CD4-positive, CD25-positive, alpha-beta regulatory T cell (primary cell): ENCODE measurements at places on chromosomes 6 and 20. TPM values are rescaled to one million over a fixed set of nuclear protein-coding genes. Genes with fewer than 3 reads are reported as not detected.

RPL7L1 gene
- polyA plus RNA-seq, result 60.9 TPM

- peaks cover 23% of the 10 kb centered on the region for H3K4me1 ChIP-seq
- H3K27ac ChIP-seq, result peak overlapping the region; percentile 41
- peak; percentile 48 for DNase-seq
- H3K36me3 ChIP-seq, result peaks cover 2% of the 10 kb centered on the region
- no peaks in the 10 kb centered on the region for H3K27me3 ChIP-seq
Measured at GRCh38 chr6:33633462-33634158, 12.5 kb downstream of the ITPR3 start.

- H3K36me3 ChIP-seq, result no peaks in the 10 kb centered on the region
- peaks cover 21% of the 10 kb centered on the region for H3K4me1 ChIP-seq
- no peaks in the 10 kb centered on the region for H3K27me3 ChIP-seq
Measured at GRCh38 chr6:44980841-44981240, 347.3 kb upstream of the RUNX2 start.

CST7 gene
- polyA plus RNA-seq, result 190 TPM

DNA sequence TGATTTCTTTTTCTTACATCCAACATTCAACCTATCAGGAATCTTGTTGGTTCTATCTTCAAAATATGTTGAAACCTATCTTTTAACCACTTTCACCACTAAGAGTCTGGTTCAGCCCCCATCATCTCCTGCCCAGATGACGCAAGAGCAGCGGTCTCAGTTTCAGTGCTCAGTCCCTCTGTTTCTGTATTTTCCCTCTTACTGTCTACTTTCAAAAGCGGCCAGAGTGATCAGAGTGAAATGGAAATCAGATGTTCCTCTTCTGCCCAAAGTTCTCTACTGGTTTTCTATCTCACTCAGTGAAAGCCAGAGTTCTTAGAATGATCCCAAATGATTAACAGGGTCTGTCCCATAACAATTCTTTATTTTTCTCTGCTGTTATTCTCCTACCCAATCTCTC, 147.9 kb upstream of the PDE7B start:
- H3K4me3 ChIP-seq, result no peak overlapping the region
- H3K4me1 ChIP-seq, result no peaks in the 10 kb centered on the region
- no peak overlapping the region for H3K27ac ChIP-seq

FAM217B gene
- polyA plus RNA-seq, result 23.3 TPM

AGER gene
- polyA plus RNA-seq, result 0.52 TPM

- peak overlapping the region; percentile 96 for H3K4me3 ChIP-seq
- H3K4me1 ChIP-seq, result peaks cover 19% of the 10 kb centered on the region
- H3K36me3 ChIP-seq, result no peaks in the 10 kb centered on the region
- peak; percentile 74 for DNase-seq
- H3K27me3 ChIP-seq, result no peaks in the 10 kb centered on the region
Measured at GRCh38 chr6:26554697-26555504, 16.7 kb downstream of the HMGN4 start.

- H3K4me3 ChIP-seq, result peak overlapping the region; percentile 68
- peak overlapping the region; percentile 29 for H3K27ac ChIP-seq
- H3K4me1 ChIP-seq, result peaks cover 22% of the 10 kb centered on the region
- H3K27me3 ChIP-seq, result no peaks in the 10 kb centered on the region
Measured at GRCh38 chr6:45677381-45678284, 299.9 kb upstream of the SUPT3H start.

DNA sequence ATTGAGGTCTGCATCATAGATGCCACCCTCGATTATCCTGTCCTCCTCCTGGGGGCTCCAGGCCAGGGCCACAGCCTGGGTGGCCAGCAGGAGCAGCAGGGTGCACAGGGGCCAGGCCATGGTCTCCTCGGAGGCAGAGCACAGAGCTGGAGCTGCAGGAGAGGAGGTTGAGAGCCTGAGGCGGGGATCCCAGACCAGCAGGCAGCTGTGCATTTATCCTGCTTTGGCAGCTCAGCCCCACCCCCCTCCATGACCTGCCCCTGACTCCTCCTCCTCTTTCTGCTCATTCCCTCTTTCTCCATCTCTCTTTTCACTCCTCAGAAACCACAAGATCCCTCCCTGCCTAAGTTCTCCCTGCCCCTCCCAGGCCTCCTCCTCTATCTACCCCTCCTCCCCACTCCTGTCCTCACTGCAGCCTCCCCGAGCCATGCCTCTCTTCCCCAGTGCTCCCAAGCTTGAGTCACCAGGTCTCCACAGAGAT, at the start of gene CST2:
Gene CST2, minus strand, starts transcription at position 189 of the 481 bp plus-strand sequence. Its CDS starts 69 bp downstream, at position 120.
- H3K27me3 ChIP-seq, result no peaks in the 10 kb centered on the region
- no peaks in the 10 kb centered on the region for H3K36me3 ChIP-seq
- DNase-seq, result no peak
- H3K4me1 ChIP-seq, result no peaks in the 10 kb centered on the region
- H3K4me3 ChIP-seq, result no peak within 1 kb of the TSS

- no peaks in the 10 kb centered on the region for H3K27me3 ChIP-seq
- no peak for DNase-seq
- no peak overlapping the region for H3K4me3 ChIP-seq
- H3K4me1 ChIP-seq, result no peaks in the 10 kb centered on the region
- no peaks in the 10 kb centered on the region for H3K36me3 ChIP-seq
Measured at GRCh38 chr6:100216760-100217159, 222.7 kb upstream of the MCHR2 start.

TBPL1 gene
- 55.1 TPM for polyA plus RNA-seq

ACOT8 gene
- 45.6 TPM for polyA plus RNA-seq

GRCh38 chr20:63878899-63879663, 14.0 kb downstream of the TPD52L2 start:
- no peaks in the 10 kb centered on the region for H3K27me3 ChIP-seq
- H3K4me3 ChIP-seq, result no peak overlapping the region
- H3K36me3 ChIP-seq, result peaks cover 51% of the 10 kb centered on the region
- no peak overlapping the region for H3K27ac ChIP-seq
- H3K4me1 ChIP-seq, result no peaks in the 10 kb centered on the region

DNA sequence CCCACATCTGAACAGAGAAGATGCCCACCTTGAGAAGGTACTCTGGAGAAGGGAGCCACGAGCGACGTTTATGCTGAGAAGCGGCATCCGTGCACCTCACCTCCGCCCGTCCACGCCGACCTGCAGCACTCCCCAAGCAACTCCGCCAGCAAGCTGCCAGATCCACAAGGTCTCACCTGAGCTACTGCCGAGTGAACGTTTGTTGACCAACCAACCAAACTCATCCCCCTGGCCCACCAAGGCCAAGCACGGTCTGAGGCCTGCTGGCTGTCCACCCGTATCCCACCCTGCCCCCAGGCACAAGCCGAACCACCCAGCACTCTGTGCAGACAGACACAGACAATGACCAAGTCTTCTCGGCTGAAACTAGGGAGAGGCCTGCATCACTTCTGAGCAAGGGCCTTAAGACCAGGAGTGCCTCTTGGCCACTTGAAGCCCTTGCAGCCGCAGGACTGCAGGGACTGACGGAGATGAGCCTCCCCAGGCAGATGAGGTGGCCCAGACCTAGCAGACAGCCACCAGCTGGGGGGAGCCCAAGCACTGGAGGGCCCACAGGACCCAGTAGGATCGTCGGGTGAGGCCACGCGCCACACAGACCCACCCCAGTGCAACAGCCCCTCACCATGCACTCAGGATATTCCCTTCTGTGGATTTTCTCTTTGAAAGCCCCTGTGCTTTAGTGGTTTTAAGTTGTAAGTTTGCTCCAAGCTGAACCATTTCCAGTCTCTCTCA, 12.1 kb downstream of the TAF4 start:
- H3K27me3 ChIP-seq, result no peaks in the 10 kb centered on the region
- no peak overlapping the region for H3K27ac ChIP-seq
- peaks cover 8% of the 10 kb centered on the region for H3K4me1 ChIP-seq
- DNase-seq, result no peak
- no peak overlapping the region for H3K4me3 ChIP-seq

DNA sequence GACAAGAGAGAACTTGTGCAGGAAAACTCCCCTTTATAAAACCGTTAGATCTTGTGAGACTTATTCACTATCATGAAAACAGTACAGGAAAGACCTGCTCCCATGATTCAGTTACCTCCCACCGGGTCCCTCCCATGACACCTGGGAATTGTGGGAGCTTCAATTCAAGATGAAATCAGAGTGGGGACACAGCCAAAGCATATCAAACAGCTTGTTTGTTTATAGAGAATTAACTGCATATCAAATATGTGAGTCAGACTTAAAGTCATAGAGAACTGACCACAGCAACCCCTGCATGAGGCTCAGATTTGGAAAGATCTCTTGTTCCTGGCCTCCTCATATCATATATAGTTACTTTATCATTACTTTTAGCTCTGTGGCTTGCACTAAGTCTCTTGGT, 29.1 kb upstream of the HDAC2 start:
- no peaks in the 10 kb centered on the region for H3K4me1 ChIP-seq
- H3K4me3 ChIP-seq, result no peak overlapping the region
- no peak for DNase-seq
- H3K27ac ChIP-seq, result no peak overlapping the region

GRCh38 chr6:154931711-154932424, 63.2 kb upstream of the TIAM2 start:
- no peak overlapping the region for H3K4me3 ChIP-seq
- no peaks in the 10 kb centered on the region for H3K36me3 ChIP-seq
- H3K27ac ChIP-seq, result no peak overlapping the region
- DNase-seq, result no peak
- no peaks in the 10 kb centered on the region for H3K4me1 ChIP-seq
- H3K27me3 ChIP-seq, result no peaks in the 10 kb centered on the region

- H3K4me1 ChIP-seq, result no peaks in the 10 kb centered on the region
- H3K36me3 ChIP-seq, result no peaks in the 10 kb centered on the region
- H3K27me3 ChIP-seq, result no peaks in the 10 kb centered on the region
Measured at GRCh38 chr6:17899491-17899890, 87.9 kb downstream of the KIF13A start.

DNA sequence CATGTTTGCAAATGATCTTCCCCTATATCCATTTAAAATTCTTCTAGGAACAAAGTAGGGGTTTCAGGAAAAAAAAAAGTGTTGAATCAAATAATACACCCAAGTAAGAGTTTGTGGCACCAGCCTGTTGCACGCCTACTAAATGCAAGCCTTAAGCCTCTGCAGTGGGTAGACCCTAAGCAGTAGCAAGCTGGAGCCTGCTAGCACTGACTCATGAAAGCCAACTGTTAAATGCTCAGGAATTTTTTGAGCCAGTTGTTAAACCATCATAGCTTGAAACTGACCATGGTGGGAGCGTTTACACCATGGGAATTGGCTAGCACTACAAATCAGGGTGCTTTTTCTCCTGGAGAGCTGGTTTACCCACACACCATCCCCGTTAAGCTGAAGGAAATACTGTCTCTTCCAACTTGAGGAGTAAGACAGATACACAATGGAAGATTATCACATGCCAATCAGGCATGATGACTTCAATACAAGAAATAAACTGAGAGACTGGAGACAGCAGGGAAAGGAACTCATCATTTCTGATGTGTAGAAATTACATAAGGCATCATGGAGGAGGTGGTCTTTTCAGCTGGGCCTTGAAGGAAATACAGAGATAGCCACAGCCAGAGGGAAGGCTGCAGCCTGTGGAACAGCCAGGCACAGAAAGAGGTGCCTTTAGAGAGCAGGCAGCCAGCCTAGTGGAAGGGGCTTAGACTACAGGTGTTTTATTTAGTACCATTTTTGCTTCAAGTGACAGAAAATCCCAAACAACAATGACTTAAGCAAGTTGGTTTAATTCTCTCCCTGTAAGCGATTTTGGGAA, 110.8 kb downstream of the SNX5 start:
- H3K36me3 ChIP-seq, result no peaks in the 10 kb centered on the region
- H3K4me1 ChIP-seq, result peaks cover 9% of the 10 kb centered on the region
- H3K4me3 ChIP-seq, result no peak overlapping the region
- H3K27me3 ChIP-seq, result no peaks in the 10 kb centered on the region

DNA sequence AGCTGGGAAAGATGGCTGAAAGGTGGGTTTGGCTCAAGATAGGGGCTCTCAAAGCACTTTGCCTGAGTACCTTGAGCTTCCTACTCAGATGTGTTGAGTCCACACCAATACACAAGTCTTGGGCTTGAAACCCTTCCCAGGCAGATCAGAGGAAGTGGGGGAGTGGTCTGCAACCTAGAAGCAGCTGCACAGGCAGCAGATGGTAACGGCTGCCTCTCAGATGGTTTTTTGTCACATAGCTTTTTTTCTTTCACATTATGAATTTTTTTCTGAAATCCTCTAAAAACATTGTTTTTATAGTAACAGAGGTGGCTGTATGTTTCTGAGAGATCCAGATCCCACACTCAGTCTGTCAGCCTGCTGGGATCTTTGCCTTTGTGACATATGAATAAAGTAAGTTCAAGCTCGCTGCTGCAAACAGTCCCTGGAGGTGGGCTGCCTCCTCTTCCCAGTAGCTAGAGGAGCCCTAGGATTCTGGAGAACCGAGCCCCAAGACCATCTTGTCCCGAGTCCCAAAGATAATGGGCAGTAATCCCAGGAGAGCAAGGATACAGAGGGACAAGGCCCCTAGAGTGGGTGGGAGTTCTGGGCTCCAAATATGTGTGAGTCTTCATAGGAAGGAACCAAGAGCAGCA, 97.1 kb upstream of the TOP1 start:
- H3K27me3 ChIP-seq, result peaks cover 2% of the 10 kb centered on the region
- H3K36me3 ChIP-seq, result no peaks in the 10 kb centered on the region
- H3K4me1 ChIP-seq, result no peaks in the 10 kb centered on the region
- no peak overlapping the region for H3K27ac ChIP-seq

GRCh38 chr6:79461205-79461604, 76.0 kb downstream of the LCA5 start:
- no peaks in the 10 kb centered on the region for H3K27me3 ChIP-seq
- no peak for DNase-seq
- H3K27ac ChIP-seq, result no peak overlapping the region
- H3K36me3 ChIP-seq, result no peaks in the 10 kb centered on the region
- H3K4me3 ChIP-seq, result no peak overlapping the region

DNA sequence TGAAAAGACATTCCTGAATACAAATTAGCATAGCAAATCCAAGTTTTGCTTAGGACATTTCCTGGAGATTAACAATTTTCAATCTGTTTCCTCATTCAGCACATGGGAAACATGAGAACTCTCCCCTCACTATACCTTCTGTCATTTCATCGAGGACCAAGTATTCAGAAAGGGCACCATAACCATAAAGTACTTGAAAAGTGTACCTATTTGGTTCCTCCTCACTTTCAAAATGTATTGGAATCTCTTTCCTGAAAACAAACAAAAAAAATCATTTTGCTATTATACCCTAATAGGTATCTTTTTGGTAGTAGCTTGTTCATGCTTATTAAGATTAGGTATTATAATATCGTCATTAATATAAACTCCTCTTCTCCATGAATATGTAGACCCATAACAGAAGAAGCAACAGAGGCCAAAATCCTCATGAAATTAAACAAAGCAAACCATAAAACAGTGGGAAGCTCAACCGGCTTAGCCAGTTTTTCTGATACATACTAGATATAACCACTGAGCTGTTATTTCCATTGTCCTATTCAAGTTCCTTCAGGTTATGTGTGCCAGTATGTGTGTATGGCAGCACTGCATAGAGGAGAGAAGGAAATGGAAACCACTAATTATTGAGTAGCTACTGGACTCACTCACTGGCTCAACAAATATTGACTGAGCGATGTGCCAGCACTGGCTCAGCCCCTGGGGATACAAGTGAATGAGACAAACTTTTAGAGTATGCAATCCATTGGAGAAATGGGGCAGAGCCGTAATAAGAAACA, 274.0 kb downstream of the MAFB start:
- H3K4me1 ChIP-seq, result no peaks in the 10 kb centered on the region
- H3K36me3 ChIP-seq, result no peaks in the 10 kb centered on the region
- H3K27ac ChIP-seq, result no peak overlapping the region

- H3K36me3 ChIP-seq, result no peaks in the 10 kb centered on the region
- no peak overlapping the region for H3K27ac ChIP-seq
- DNase-seq, result no peak
- no peaks in the 10 kb centered on the region for H3K27me3 ChIP-seq
Measured at GRCh38 chr6:77502981-77503380, 39.7 kb upstream of the HTR1B start.

- H3K4me3 ChIP-seq, result no peak overlapping the region
- no peak overlapping the region for H3K27ac ChIP-seq
- H3K36me3 ChIP-seq, result no peaks in the 10 kb centered on the region
- no peak for DNase-seq
Measured at GRCh38 chr20:17675519-17676377, 6.3 kb downstream of the RRBP1 start.

PLG gene
- polyA plus RNA-seq, result not detected
